ENCODE measurements at places on chromosomes 16 and 17.
A peak's percentile ranks its signal among the peaks of the same experiment; 100 is the strongest.

DNA sequence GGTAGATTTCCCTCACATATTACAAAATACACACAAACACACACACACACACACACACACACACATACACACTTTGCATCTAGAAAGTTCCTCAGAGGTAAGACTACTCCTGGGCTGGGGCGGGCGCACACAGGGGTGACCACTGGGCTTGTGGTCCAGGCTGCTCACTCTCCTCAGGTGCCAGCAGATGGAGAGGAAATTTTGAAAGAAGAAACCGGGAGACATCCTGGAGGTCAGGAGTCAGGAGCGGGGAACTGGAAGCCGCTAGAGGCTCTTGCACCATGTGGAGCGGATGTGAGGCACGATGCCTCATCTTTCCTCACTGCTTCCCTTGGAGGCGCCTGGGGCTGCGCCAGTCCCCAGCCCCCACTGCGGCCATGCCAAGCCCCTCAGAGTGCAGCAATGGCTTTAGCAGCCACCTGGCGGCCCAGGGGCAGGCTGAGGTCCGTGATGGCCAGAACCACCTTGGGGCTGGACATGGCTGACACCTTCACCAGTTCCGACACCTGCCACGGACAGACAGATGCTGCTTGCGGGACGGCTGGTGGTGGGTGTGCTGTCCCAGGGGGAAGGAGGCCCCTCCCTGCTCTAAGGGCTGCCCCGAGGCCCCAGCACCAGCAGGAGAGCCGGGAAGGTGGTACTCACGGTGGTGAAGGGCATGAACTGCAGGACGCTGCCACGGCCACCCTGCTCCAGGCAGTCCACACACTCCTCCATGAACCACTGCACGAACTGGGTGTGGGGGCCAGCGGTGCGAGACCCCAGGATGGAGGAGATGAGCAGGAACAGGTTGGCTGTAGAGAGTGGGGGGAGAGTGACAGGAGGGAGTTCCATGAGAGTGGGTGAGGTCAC, 4.1 kb downstream of the CSF3 start:
- DNase-seq: no peak

DNA sequence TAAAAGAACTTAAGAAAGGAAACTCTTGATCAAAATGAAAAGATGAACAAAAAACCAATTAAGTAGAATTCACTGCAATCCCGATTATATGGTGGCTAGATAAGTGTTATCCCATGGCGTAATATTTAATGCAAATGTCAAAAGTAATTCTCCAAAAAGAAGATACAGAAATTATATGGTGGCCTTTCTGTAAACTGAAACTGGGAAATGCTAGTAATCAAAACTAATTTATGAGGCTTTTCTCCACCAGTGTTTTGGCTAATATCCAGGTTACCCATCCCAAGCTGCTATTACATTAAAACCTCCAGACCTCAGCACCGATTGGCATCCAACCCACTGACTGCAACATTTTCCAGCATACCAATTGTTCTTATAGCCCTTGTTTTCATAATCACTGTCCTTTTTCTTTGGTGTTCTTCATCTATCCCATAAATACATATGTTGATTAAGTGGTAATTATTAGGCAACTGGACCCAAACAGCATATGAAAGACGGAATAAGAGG, 77.2 kb upstream of the TNRC6A start:
- DNase-seq: no peak

- DNase-seq: no peak
These were observed 41.8 kb downstream of the NOL11 start for GRCh38 chr17:67759355-67760171.

- no peak for DNase-seq
These were observed 175.3 kb upstream of the MPHOSPH6 start for GRCh38 chr16:82345318-82345717.

- DNase-seq: no peak
These were observed 3.0 kb downstream of the RAB26 start for GRCh38 chr16:2151188-2152091.

DNA sequence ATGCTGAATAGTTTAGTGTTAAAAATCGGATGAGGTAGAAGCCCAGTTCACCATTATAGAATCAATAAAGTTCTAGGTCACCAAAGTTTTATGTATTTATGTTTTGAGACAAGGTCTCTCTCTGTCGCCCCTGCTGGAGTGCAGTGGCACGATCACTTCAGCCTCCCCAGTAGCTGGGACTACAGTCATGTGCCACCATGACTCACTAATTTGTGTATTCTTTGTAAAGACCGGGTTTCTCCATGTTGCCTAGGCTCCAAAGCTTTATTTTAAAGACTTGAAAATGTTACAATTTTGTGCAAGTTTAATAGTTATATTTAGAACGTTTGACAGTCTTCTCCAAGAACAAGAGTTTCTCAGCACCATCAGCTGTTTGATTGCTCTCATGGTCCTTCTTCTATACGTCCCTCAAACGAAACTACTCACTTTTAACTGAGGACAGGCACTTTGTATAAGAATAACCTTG, 32.1 kb downstream of the NDE1 start:
- DNase-seq: peak; percentile 14

GRCh38 chr17:50967795-50968194, 101.6 kb upstream of the TOB1 start:
- DNase-seq: no peak

DNA sequence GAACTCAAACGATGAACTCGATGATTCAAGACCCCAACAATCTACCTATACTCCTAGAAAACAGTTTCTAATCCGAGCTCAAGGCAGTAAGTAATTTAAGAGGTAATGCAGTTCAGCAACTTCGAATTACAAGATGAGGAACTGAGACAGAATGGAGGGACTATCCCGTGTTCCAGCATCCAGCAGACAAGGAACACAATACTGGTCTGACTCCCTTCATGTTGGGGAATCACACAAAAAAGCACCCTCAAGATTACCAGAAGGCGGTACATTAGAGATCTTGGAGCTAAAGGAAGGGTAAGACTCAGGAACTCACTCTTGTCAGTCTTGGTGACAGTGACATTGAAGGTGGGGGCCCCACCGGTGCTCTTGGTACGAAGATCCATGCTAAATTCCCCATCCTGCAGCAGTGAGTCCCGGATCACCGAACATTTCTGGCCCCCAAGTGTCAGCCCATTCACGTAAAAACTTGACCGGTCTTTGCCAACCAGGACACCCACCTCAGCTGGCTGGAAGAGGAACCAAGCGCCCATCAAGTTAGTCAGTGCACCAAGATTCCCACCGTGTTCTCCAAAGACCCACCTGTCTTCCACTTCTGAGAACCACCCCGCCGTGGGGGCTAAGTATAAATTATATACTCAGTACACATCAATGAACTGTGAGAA, 1.9 kb downstream of the PFN1 start:
- no peak for DNase-seq

GRCh38 chr16:54817432-54817831, 113.2 kb upstream of the IRX5 start:
- DNase-seq: no peak

DNA sequence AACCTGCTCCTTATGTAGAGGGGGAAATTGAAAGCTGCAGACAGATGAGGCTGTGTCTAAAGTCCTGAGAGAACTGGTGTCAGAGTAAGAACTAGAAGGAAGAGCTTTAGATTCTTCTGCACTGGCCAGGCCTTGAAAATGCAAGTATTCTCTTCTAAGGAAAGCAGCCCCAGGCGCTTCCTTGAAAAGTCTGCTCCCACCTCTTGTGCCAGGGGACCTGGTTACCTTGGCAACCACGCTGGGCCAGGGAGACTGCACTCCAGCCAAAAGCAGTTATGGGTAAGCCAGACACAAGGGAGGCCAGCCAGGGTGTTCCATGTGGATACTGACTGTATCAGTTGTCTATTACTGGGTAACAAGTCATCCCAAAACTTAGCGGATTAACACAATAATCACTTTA, 228.6 kb upstream of the SDK2 start:
- DNase-seq: no peak
